Vagina (tissue), 2 donors: ENCODE measurements at places on chromosomes 13 and 19.

DNA sequence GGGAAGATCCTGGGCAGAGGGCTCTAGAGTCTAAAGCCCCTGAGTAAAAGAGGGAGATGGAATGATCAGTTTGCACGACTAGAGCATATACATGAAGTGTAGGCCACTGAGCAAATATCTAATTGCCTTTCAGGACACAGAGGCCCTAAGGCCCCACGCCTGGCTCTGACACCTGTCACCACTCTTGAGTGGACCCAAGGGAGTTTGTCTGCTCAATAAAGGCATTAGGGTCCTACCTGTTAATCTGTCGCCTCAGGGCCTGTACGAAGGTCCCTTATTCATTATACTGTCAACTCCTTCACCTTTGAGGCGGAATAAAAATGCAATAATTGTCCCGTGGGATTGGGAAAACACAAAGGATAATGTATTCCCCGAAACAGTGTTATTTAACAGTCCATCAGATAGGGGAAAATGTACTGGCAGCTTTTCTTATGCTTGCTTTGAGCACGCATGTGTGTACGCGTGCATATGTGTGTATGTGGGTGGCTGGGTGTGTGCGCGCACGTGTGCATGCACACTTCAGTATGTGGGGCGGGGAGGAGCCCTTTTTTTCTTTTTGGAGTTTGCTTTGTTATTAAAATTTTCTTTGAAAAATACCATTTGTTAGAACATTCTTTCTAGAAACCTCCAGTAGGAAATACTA, 161.8 kb upstream of the SERP2 start:
- H3K4me1 ChIP-seq = no peaks in the 10 kb centered on the region
- DNase-seq = no peak
- no peaks in the 10 kb centered on the region for H3K27me3 ChIP-seq

DNA sequence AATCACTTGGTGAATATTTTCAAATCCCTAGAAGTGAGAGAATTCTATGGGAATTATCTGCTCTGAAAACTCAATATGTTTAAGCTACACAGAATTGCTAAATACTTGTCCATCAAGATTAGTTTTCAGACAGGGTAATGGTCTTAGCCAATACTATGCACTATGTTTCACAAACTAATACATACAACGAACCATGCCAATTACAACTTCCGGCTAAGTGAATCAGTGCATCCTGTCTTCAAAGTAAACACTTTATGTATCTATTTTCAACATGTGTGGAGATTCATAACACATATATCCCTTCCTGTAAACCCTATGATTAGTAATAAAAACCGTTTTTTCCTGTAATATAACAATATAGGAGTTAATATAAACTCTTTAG, 181.5 kb downstream of the POSTN start:
- H3K27me3 ChIP-seq = no peaks in the 10 kb centered on the region
- no peak overlapping the region for H3K27ac ChIP-seq
- H3K4me3 ChIP-seq = no peak overlapping the region
- H3K4me1 ChIP-seq = no peaks in the 10 kb centered on the region
- H3K36me3 ChIP-seq = no peaks in the 10 kb centered on the region

GRCh38 chr19:12482509-12482886, 2.1 kb downstream of the ZNF709 start:
- peaks cover 48% of the 10 kb centered on the region for H3K4me1 ChIP-seq
- no peaks in the 10 kb centered on the region for H3K27me3 ChIP-seq
- H3K27ac ChIP-seq = no peak overlapping the region
- DNase-seq = no peak
- H3K4me3 ChIP-seq = no peak overlapping the region
- no peaks in the 10 kb centered on the region for H3K36me3 ChIP-seq

- no peaks in the 10 kb centered on the region for H3K27me3 ChIP-seq
- H3K4me1 ChIP-seq = peaks cover 4% of the 10 kb centered on the region
- no peaks in the 10 kb centered on the region for H3K36me3 ChIP-seq
These were observed 11.2 kb upstream of the ARHGEF18 start for GRCh38 chr19:7337380-7338194.

GRCh38 chr19:17021793-17022590, 4.6 kb downstream of the CPAMD8 start:
- no peak overlapping the region for H3K27ac ChIP-seq
- no peak for DNase-seq
- H3K27me3 ChIP-seq = no peaks in the 10 kb centered on the region
- no peak overlapping the region for H3K4me3 ChIP-seq
- H3K36me3 ChIP-seq = no peaks in the 10 kb centered on the region
- H3K4me1 ChIP-seq = peaks cover 7% of the 10 kb centered on the region

DNA sequence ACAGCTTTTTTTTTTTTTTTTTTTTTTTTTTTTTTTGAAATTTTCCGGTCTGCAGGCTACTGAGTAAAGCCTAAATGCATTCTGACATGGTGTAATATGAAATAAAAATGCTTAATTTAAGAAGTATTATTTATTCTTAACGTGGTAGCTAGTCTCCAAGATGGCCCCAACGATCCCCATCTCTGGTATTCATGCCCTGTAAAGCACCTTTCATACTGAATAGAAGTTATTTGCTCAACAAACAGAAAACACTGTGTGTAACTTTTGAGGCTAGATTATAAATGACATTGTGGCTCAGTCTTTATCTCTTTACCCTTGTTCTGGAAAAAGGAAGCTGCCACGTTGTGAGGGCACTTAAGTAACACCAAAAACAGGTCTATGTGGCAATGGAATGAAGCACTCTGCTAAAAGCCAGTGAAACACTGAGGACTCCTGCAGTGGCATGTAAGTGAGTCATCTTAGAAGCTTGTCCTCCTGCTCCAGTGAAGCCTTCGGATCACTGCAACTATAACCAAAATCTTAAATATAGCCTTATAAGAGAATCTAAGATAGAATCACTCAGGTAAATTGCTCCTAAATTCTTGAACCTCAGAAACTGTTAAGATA, 128.7 kb downstream of the UGGT2 start:
- H3K27me3 ChIP-seq = no peaks in the 10 kb centered on the region
- H3K36me3 ChIP-seq = no peaks in the 10 kb centered on the region
- DNase-seq = no peak

- no peak overlapping the region for H3K4me3 ChIP-seq
- DNase-seq = no peak
- H3K36me3 ChIP-seq = no peaks in the 10 kb centered on the region
These were observed 1042.5 kb upstream of the PCDH9 start for GRCh38 chr13:68272652-68273051.

- no peaks in the 10 kb centered on the region for H3K36me3 ChIP-seq
- no peak overlapping the region for H3K27ac ChIP-seq
- no peak overlapping the region for H3K4me3 ChIP-seq
- H3K4me1 ChIP-seq = peaks cover 12% of the 10 kb centered on the region
- H3K27me3 ChIP-seq = no peaks in the 10 kb centered on the region
- no peak for DNase-seq
These were observed 37.5 kb upstream of the XPO4 start for GRCh38 chr13:20940083-20940482.

GRCh38 chr13:47671776-47672175, 329.3 kb downstream of the SUCLA2 start:
- no peaks in the 10 kb centered on the region for H3K27me3 ChIP-seq
- peak overlapping the region; percentile 54 for H3K27ac ChIP-seq
- DNase-seq = no peak
- H3K4me3 ChIP-seq = no peak overlapping the region
- no peaks in the 10 kb centered on the region for H3K4me1 ChIP-seq
- no peaks in the 10 kb centered on the region for H3K36me3 ChIP-seq
